Astrocyte (in vitro differentiated cells and primary cell): ENCODE measurements at places on chromosomes 6 and 20. TPM values are rescaled to one million over a fixed set of nuclear protein-coding genes. Genes with fewer than 3 reads are reported as not detected.

DNA sequence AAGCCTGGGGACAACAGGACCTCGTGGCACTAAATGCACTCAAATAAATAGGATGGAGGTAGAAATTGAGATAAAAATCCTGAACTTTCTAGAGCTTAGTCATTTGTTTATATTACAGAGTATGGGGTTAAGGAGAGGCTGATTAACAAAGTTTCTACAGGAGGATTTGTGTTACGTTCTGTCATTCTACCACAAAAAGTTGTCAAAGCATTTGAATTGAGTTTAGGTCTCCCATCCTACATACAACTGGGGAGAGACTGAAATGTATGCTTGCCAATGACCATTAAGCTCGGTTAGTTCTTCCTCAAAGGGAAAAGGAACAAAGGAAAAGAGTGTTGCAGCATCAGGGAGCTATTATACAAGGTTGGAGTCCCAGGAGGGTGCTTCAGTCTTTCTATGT is 597.9 kb downstream of the COL12A1 start:
- peak; percentile 57 for DNase-seq

DNA sequence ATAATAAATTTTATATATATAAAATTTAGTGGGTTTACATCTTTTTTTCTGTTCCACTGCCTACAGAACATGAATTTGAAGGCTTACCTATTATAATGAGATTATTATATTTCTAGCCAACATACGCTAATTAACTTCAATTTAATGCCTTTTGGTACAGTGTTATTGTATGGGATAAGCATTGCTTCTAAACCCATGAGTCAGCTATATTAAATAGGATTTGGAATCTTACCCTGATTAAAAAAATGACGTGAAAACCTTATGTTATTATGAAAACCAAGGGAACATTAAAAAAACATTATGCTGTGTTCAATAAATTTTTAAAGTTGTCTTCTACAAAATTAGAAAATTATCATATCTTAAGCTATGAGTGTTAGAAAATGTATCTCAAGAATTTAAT is 334.0 kb upstream of the RGS17 start:
- no peak for DNase-seq

DNA sequence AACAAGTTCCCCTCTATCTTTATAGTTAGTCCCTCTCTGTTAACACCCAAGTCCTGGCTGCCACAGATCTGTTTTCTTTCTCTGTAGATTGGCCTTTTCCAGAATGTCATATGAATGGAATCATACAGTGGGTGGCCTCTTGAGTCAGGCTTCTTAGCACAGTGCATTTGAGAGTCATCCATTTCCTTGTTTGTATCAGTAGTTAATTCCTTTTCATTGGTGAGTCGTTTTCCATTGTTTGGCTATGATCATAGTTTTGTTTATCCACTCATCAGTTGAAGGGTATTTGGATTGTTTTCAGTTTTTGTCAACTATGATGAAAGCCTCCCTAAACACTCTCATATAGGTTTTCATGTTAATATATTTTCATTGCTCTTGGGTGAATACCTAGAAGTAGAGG is 248.3 kb downstream of the ARID1B start:
- peak; percentile 22 for DNase-seq

DNA sequence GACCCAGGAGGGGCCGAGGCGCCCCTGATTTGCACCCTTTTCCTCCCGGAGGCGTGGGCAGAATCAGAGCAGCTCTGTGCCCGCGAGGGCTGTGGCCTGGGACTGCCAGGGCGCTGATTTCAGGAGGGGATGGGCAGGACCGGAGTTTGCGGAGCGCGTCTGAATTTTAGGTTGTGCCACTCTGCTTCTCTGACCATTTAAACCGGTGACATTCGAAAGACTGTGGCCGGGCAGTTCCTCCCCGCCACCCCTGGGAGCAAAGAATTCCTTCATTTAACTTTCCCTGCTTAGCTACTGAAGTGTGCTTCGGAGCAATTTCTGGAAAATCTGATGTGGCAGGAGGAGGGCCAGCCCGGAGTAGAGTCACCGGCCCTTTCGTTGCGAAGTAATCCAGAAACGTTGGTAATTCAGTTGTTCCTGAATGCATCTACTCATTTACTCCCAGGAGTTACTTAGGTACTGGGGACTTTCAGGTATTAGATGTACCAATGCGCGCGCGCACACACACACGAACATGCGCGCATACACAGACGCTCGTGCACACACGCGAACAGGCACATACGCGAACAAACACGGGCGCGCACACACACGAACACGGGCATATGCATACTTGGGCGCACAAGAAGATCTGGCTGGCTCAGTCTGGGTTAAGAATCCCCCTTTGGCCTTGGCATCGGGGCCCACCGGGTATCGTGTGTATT is 568 bp downstream of the CCDC170 start:
- peak; percentile 48 for DNase-seq

GRCh38 chr6:41426438-41426851 is 91.0 kb downstream of the NCR2 start:
- DNase-seq: no peak

DNA sequence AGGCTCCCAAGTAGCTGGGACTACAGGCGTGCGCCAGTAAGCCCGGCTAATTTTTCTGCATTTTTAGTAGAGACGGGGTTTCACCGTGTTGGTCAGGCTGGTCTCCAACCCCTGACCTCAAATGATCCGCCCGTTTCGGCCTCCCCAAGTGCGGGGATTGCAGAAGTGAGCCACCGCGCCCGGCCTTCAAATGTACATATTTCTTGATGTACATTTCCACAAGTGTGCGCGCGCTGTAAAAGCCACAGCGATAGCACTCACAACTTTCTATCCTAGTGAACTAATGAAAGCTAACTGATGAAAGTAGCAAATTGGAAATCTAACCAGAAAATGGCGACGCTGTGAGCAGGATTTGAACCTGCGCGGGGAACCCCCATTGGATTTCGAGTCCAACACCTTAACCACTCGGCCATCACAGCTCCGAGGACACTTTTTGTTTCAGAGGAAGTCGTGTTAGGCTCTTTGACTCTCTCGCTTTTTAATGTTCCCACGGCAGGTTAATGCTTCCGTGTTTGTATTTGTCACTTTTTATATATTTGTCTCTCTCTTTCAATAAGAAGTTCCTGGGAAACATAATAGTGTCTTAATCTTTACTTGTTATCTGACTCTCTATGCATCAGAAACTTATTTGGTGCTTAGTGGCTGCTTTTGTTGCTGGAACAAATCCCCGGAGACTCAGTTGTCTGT is 199.4 kb upstream of the ZNF184 start:
- DNase-seq: peak; percentile 39

DNA sequence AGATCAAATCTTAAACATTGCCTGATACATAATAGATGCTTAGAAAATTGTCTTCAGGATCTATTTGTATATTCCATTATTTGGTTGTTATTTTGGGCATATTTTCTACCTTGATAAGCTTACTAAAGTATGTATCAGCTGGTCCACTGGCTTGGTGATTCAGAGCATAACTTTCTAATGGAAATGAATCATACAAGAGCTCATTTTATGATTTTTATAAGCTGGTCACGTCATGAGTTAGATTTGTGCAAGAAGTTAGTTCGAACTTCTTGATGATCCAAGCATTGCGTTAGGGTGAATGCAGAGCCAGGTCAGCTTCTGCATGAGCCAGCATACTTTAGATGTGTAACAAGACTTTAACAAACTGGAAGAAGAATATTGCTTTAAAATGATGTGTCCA is 144.5 kb upstream of the FLRT3 start:
- peak; percentile 45 for DNase-seq

GRCh38 chr6:25900843-25901242 is 26.8 kb upstream of the SLC17A3 start:
- no peak for DNase-seq

HLA-G gene
- 0.79 and 0.89 TPM in 2 replicates for total RNA-seq

AKAP12 gene
- total RNA-seq: 76.1 and 115 TPM in 2 replicates
